Transverse colon (tissue), 4 donors: ENCODE measurements at places on chromosomes 4 and X.
A peak's percentile ranks its signal among the peaks of the same experiment; 100 is the strongest.

- DNase-seq = no peak
These were observed 26.0 kb downstream of the ADD1 start for GRCh38 chr4:2869659-2870058.

DNA sequence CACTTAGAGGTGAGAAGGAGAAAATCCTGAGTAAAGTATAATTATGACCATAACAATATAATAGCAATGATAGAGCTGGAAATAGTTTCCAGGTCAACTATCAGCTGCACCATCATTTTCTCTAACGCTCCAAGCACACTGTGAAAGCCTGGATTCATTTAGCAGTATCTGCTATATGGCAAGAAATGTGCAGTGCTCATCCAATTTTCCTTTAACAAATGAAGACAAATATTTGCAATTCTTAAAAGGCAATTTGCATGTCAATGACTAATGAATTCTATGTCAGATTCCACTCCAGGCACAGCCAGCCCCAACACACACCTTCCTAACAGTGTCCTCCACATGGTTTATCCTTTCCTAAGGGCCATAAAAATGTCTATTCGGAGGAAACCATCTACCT, 12.7 kb downstream of the PRSS12 start:
- no peak for DNase-seq

DNA sequence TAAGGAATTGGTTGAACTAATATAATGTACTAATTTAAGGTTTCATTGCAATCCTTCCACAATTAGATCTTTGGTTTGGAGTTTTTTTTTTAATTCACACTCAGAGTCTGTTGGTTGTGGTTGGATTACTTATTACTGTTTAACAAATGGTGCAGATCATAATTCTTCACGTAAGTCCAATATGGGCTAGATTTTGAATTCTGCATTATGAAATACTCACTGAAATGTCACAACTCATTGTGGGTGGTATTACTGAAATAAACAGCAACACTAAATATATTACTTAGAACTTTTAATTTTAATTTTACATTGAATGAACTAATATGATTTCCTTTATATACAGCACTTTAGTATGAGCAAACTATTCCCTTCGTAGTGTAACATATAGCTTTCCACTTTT, 94.2 kb upstream of the MYOZ2 start:
- no peak for DNase-seq

DNA sequence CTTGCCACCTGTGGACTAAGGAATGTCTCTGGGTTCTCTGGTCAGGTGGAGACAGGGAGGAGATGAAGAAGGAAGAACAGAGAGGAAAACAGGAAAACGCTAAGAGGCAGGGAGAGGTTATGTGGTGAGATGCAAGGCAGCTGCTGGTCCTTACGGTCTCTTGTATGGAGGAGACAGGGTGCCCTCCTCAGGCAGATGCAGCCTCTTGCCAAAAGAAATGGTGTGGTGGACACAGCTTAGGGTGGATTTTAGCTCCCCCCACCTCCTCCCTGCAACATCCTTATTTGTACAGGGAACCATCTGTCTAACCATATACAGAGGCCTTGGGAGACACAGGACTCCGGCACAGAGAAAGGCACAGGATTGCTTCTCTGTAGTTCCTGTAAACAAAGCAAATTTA, 9.7 kb downstream of the OCIAD2 start:
- no peak for DNase-seq

GRCh38 chr4:81792521-81792920, 320.8 kb upstream of the RASGEF1B start:
- no peak for DNase-seq

- DNase-seq = no peak
These were observed 231.3 kb upstream of the S100G start for GRCh38 chrX:16418650-16419049.

DNA sequence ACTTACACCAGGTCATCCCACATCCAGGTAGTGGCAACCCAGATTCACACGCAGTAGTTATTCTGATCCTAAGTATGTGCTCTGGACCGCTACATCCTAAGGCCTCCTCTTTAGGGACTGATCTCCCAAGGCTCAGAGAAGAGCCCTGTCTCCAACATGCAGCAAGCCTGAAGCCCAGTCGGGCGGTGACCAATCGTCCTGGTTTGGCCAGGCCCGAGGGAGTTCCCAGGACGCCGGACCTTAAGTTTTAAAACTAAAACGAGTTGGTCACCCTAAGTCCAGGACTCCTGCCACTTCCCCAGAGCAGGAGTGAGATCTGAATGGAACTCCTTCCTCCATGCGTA, 385 bp downstream of the LYAR start:
- peak; percentile 12 for DNase-seq

GRCh38 chr4:182955411-182955810, 38.2 kb upstream of the DCTD start:
- DNase-seq = no peak

- peak; percentile 24 for DNase-seq
These were observed 31.1 kb downstream of the TACC3 start for GRCh38 chr4:1752284-1753041.

DNA sequence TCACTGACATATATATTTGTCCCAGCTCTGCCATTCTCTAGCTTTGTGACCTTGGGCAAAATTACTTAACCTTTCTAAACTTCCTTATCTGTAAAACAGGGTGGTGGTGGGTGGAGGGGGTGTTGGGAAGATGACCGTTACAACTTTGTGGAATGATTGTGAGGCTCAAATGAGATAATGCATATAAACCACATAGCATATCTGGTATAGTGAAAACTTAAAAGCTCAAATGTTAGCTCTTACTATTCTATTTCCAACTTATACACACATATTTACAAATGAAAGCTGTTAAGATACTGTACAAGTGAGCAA, 52.9 kb upstream of the HPRT1 start:
- DNase-seq = no peak

DNA sequence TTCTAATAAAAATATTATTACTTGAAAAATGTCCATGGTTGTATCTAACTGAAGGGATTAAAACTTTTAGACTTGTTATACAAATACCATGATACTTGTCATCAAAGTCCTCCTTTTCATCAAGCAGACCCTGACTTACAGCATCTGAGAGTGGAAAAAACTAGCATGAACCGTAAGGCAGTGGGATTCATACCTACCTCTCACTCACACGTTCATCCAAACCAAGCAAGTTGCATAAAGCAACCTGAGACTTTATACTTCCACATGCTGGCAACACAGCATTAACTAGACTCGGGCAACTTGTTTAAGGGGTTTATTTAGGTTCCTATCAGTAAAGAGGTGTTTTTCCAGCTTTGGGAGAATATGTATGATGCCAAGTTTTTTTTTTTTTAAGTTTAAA, 22.6 kb upstream of the TLR7 start:
- no peak for DNase-seq

- no peak for DNase-seq
These were observed 107.1 kb downstream of the TMEM131L start for GRCh38 chr4:153573221-153573620.

DNA sequence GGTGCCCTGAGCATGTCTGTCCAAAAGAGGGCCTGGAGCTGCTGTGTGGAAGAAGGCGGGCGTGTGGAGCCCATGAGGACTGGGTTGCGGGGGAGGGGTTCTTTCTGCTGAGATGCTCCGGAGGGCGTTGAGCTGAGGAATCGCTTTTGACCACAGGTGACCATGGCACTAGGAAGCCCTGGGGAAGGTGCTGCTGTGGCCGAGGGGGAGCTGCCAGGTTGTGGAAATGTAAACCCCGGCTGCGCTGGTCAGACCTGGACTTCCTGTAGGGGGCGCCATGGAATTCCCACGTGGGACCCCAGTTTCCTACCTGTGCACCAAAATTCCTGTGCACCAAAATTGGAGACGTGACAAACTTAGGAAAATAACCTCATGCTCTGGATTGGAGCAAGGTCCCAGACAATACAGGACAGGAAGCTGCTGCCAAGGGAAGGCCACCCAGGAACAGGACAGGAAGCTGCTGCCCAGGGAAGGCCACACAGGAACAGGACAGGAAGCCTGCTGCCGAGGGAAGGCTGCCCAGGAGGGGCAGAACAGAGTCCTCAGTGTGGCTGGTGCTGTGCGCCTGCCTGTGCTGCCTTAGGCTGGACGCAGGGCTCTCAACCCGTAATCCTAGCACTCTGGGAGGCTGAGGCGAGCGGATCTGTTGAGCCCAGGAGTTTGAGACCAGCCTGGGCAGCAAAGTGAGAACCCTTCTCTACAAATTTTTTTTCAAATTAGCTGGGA, 28.4 kb upstream of the UVSSA start:
- no peak for DNase-seq

GRCh38 chrX:19198473-19198872, 76.2 kb upstream of the ADGRG2 start:
- no peak for DNase-seq

DNA sequence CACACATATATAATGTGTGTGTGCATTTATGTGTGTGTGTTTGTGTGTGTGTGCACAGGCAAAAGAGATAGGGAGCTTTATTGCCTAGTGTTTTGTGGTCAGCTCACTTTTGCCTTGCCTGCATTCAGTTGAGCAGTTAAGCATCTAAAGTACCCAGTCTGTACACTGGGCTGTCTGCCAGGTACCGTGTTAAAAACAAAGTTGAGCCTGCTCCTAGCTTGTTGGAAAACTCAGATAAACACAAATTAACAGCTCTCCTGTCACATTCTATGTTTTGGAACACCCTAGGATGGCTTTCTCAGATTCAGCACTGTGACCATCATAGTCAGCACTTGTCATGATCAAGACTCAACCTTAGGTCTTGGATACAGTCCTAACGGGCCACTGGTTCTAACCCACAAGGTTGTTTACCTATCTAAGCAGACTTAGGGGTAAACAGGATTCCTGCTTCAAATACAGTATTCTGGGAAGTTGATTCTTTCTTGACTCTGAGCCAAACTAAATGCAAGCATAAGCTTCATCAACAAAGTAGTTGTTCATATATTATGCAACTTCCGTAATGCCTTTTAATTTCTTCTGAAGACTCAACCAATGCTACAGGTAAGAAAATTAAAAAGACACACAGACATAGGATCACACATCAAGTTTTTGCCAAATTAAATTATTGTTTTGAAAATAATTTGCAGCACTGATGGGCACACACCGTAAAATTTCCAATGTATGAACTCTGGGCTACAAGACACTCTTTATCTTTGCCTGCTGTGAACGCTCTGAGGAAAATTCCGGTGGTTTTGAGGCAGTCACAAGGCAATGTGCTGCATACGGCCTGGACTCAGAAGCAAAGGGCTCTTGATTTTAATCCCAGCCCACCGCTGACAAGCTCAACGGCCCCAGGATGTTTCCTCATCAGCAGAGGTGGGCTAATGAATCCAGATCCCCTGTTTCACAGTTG, 11.3 kb upstream of the CD99 start:
- DNase-seq = no peak

DNA sequence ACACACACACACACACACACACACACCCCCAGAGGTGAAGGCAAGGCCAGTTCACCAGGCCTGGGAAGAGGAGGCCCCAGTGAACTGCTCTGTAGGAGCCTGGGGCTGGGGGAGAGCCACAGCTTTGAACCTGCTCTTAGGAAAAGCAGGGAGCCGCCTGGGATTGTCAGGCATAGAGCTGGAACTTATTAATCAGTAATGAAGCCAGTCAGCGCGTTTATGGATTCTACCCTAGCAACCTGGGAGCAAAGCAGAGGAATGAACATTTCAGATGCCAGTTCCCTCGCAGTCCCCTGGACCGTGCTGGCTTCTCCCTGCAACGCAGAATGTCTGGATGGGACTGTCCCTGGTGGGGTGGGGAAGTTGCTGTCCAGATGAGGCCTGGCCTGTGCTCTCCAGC, 45.3 kb upstream of the DDX3X start:
- no peak for DNase-seq

GRCh38 chr4:123616951-123617461, 220.4 kb downstream of the SPRY1 start:
- peak; percentile 46 for DNase-seq

- no peak for DNase-seq
These were observed 146.9 kb downstream of the FNIP2 start for GRCh38 chr4:158915683-158916241.

- no peak for DNase-seq
These were observed 40.5 kb downstream of the LCORL start for GRCh38 chr4:17981063-17981462.

GRCh38 chr4:45701621-45702020, 422.2 kb downstream of the GABRG1 start:
- no peak for DNase-seq

DNA sequence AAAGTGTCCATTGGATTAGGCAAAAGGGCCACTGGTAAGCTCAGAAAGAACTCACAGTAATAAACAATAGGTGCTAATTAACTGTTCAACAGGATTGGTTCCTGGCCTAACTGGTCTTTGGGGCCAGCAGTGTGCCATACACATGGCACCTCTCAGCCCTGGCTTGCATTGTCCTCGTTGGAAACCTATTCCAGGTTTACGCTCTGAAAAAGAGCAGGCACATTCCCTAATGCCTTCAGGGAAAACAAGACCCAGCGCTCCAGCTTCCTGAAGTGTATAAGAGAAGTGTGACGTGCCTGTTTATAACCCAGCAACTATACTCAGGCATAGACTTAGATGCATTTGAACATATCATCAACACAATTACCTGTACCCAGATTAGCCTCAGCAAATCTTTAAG, 51.9 kb upstream of the RBM47 start:
- DNase-seq = no peak

DNA sequence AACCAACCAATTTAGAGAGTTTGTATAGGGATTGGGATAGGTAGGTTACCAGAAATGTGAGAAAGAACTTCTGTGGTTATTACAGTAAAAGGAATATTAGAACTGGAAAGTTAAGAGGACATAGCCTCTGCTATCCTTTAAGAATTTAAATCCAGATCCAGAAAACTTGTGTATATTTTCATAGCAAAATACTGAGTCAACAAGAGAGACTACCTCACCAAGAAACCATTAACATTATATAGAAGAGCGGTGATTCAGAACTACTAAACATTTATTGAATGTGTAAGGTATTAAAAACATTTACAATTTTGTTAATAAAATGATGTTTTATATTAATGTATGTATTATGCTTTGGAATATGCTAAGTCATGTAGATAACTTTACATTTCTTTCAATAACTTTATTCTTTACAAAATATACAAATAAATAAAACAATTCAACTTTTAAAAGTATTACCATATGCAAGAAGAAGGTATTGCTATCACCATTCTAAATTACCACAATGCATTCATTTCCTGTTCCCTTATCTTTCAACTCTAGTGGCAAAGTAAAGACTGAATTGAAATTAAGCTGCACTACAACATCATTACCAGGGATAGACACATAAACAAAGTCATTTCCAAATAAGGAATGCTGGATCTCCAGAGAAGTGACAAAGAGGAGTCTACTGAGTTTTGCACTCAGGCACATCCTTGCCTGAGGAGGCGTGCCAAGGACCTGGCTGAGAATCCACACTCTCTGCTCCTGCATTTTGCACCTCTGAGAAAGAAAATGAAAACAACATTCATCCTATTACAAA, 6.1 kb upstream of the BDH2 start:
- no peak for DNase-seq

GRCh38 chrX:119635799-119636198, 29.6 kb upstream of the NKRF start:
- DNase-seq = no peak

DNA sequence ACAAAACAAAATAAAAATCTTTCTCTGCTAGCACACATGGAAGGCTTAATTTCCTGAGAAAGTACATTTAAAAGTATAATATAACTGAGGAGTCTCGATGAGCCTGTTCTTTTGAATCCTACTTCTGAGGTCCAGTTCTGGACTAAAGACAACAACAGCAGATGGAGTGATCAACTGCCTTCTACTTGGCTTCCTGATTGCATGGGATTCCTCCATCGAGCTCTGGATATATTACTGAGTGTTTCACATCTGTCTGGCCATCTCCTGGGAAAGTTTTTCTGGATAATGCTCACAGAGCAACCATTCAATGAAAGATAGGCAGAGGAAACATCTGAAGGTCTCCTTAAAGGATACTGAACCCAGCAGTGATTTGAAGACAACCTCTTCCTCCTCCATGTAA, 42.6 kb downstream of the KDR start:
- no peak for DNase-seq
